ENCODE measurements at places on chromosomes 13 and 19. TPM values are rescaled to one million over a fixed set of nuclear protein-coding genes. Genes with fewer than 3 reads are reported as not detected.

FUT2 gene
- total RNA-seq = not detected

CBARP gene
- 0.10 TPM for total RNA-seq

CEACAM4 gene
- total RNA-seq = not detected

ZIC2 gene
- total RNA-seq = not detected

ZFP82 gene
- total RNA-seq = 5.4 TPM

Measured in activated CD8-positive, alpha-beta T cell treated with anti-CD3 and anti-CD28 coated beads, Interleukin-2, amount 10 ng/mL, durations not matched to agents 7 days and 5 days (primary cell).